Fibroblast of lung (primary cell): ENCODE measurements at places on chromosomes 2 and 18. TPM values are rescaled to one million over a fixed set of nuclear protein-coding genes. Genes with fewer than 3 reads are reported as not detected.

The RIT2 gene
- total RNA-seq = not detected in 2 replicates

The IL1RL1 gene
- total RNA-seq = 0.50 and 4.6 TPM in 2 replicates

The ANKRD62 gene
- total RNA-seq = not detected in 2 replicates

The PCARE gene
- total RNA-seq = under 0.01 TPM in 1 of 2 replicates, not detected in the other

The ERMN gene
- total RNA-seq = 0.17 TPM in 1 of 2 replicates, not detected in the other

The RAD51AP2 gene
- under 0.01 and 0.17 TPM in 2 replicates for total RNA-seq

The SOCS6 gene
- 37.0 and 44.1 TPM in 2 replicates for total RNA-seq

The PHOSPHO2 gene
- total RNA-seq = 3.9 and 5.4 TPM in 2 replicates

The HOXD13 gene
- not detected in 2 replicates for total RNA-seq

The TGFA gene
- not detected in 2 replicates for total RNA-seq

The ALPP gene
- not detected in 2 replicates for total RNA-seq

The VWA3B gene
- total RNA-seq = 0.17 and 0.26 TPM in 2 replicates

The ZC3H6 gene
- 4.4 and 6.6 TPM in 2 replicates for total RNA-seq

The SERPINB12 gene
- not detected in 2 replicates for total RNA-seq
